Hematopoietic multipotent progenitor cell (in vitro differentiated cells): ENCODE measurements at places on chromosomes 4 and X. TPM values are rescaled to one million over a fixed set of nuclear protein-coding genes. Genes with fewer than 3 reads are reported as not detected.

DNA sequence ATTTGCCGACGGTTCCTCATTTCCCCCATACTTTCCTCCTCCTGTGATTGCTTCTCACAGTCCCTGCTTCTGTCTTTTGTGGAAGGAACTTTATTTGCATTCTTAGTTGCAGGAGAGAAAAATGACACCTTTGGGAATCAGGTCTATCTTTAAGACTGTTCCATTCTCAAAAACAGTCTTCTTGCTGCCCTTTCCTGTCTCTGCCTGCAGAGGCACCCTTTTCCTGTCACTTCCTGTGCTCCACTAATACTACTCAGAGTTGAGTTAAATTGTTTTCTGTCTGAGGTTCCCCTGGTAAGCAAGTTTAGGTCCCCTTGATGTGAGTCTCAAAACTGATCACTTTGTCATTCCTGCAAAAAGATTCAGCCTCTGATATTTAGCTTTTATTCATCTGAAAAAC is 208.8 kb upstream of the CLNK start:
- peak; percentile 29 for DNase-seq

DNA sequence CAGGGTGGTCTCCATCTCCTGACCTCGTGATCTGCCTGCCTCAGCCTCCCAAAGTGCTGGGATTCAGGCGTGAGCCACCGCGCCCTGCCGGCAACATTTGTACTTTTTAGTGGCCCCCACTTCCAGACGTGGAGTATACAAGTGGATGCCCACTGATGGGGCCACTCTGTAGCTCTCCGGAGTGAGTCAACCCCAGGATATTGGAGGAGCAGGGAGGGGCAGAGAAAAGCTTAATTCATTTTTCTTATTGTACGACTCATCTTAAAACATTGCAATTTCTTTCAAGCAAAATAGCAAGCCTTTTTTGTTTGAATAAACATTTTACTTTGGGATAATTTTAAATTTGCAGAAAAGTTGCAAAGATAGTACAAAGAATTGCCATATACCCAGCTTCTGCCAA is 34.6 kb downstream of the FAM9C start:
- no peak for DNase-seq

- no peak for DNase-seq
These were observed 6.0 kb downstream of the FBXW7 start for GRCh38 chr4:152529880-152530279.

GRCh38 chr4:175813821-175814220 is 1.8 kb upstream of the GPM6A start:
- no peak for DNase-seq

- DNase-seq = no peak
These were observed 78.9 kb upstream of the UNC5C start for GRCh38 chr4:95627709-95628108.

DNA sequence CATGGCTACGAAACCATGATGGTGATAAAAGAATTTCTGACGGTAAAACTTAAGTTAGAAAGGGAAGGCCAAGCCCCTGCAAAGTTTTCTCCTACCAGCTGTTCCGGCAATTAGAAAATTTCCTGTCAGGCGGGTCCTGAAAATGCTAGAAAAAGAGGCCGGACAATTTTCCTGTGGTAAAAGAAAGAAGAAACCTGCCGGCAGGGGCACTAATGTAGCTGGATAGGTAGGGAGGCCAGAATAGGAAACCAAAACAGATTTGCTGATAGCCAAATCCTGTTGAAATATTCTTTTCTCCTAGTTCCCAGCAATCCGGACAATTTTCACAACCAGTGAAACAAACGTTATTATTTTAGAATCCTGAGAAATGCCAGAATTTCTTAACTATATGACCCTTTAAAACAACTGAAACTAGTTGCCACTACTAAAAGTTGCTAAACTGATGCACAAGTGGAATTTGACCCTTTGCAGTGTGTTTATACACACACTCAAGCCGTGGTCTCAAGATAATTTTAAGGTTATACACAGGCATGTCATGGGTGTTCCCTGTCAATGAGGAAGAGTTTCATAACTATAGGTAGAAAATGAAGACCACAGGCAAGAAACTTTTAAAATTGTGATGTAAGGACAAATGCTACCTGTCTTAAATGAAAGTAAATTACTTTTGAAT is 47.7 kb downstream of the RPS6KA3 start:
- no peak for DNase-seq

KLHL5 gene
- total RNA-seq = 34.2 TPM

COL25A1 gene
- not detected for total RNA-seq

GLRA3 gene
- under 0.01 TPM for total RNA-seq

VCX3A gene
- not detected for total RNA-seq
